ENCODE measurements at places on chromosomes 6 and 20. TPM values are rescaled to one million over a fixed set of nuclear protein-coding genes. Genes with fewer than 3 reads are reported as not detected.
A peak's percentile ranks its signal among the peaks of the same experiment; 100 is the strongest.

DNA sequence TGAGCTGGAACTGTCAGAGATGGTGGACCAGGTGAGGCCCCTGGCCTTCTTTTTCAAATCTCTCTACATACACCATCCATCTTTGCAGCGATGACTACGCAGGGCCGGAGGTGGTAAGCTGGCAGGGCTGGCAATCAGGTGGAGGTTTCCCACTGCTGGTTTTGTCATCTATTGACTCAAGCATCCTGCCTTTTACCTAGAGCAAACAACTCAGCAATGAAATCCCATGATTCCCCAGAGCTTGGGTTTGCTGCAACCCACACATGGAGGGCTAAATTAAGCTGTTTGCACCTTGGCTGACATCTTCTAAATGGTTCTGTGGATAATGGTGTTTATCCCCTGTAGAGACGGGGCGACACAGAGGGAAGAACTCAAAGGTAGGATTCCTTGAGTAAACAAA, 170.2 kb downstream of the SCP2D1 start:
- DNase-seq: no peak

- no peak for DNase-seq
Observed at GRCh38 chr6:150116200-150116800, 26.5 kb upstream of the PPP1R14C start.

GRCh38 chr6:29561091-29561490, 1.6 kb upstream of the UBD start:
- DNase-seq: no peak

GRCh38 chr6:160733050-160733646, 31.1 kb downstream of the PLG start:
- peak; percentile 49 for DNase-seq

- no peak for DNase-seq
Observed at GRCh38 chr6:106182455-106182854, 96.3 kb downstream of the PRDM1 start.

DNA sequence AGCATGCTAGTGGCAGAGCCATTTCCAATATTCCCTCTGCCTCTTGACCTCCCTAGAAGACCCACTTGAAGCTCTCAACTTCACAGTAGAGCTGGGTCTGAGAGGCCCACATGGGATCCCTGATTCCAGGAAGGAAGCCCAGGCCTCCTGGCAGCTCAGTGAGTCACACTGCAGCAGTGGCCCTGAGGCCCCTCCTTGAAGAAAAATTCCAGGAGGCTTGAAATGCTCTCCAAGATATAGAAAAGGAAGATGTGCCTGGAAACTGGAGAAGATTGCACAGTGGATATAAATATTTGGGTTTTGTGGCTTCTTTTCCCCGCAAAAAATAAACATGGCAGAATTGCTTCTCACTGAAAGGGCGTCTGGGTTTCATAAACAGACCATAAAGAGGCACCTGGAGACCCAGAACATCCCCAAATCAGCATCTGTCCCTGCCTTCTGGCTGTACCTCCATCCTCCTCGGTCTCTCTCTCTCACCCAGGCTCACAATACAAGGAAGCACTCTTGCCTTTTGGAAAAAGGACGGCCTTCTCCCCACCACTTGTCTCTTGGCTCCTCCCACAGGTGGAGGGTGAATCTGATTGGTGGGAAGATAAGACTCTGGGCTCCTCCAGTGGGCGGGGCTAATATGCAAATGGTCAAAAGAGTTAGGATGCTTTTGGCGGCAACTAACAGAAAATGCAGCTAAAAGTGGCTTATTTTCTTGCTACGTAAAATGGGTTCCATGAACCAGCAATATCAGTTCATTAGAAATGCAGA, 200.0 kb upstream of the SULF2 start:
- no peak for DNase-seq

DNA sequence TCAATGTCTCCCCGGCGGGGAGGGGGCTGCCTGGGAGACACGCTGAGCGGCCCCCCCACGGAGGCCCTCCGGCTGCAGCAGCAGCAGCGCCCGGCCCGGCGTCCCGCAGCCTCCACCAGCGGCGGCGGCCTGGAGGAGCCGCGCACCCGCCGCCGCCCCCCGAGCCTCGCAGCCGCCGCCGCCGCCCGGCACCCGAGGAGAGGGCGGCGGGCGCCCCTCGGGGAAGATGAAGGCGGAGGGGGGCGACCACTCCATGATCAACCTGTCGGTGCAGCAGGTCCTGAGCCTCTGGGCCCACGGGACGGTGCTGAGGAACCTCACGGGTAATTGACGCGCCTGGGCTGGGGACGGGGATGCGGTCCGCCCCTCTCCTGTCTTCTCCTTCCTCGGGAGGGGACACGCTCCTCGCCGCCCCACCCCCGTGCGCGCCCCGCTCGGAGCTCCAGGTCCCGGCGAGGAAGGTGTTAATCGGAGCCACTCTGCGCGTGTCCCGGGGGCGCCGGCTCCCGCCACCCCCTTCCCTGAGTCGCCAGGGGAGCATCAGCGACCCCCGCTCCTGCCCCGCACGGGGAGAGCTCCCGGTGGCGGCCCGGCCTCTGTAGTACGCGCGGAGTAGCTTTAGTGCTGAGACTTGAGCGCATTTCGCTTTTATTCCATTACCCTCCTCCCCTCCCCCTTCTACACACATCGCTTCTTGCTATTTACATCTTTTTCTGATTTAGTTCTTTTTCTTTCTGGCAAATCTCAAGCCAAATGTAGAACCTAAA, 686 bp downstream of the TMEM170B start:
- peak; percentile 21 for DNase-seq

DNA sequence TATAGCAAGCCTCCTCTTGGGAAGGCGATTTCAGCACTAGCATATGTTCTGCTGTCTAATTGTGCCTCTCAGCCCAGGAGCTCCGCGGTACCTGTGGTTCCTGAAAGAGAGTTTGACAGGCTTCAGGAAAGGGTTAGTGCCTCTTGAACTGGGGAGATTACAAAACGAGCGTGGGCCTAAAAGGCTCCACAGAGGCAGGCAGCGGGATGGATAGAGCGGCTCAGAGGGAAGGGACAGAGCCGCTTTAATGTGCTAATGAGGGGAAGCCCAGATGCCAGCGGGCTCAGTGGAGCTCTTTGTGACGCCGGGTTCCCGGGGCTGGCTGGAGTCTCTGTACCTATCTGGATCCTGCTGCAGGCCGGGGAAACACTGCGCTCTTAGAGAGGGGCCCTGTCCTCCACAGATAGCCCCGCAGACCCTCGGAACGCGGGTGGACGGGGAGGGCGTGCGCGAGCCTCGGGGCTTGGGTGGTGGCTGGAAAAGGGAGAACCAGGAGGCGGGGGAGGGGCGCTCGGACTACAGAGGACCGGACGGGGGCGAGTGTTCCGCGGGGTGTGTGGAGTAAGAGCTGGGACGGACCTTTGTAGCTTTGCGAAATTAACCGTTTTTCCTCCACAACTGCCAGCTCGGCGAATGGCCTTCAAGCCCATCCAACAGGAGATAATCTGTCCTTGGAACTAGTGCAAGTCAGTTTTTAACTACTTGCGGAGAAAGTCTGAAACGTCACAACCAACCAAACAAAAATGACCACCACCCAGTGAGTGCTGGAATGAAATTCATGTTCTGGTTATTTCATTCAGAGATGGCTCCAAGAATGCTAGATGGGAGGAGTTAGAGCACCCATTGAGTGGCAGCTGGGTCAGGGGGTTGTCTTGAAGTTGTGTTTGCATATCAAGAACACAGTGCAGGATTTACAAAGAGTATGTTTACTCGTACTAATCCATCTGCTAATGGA, 13.0 kb downstream of the SLC35F1 start:
- no peak for DNase-seq

DNA sequence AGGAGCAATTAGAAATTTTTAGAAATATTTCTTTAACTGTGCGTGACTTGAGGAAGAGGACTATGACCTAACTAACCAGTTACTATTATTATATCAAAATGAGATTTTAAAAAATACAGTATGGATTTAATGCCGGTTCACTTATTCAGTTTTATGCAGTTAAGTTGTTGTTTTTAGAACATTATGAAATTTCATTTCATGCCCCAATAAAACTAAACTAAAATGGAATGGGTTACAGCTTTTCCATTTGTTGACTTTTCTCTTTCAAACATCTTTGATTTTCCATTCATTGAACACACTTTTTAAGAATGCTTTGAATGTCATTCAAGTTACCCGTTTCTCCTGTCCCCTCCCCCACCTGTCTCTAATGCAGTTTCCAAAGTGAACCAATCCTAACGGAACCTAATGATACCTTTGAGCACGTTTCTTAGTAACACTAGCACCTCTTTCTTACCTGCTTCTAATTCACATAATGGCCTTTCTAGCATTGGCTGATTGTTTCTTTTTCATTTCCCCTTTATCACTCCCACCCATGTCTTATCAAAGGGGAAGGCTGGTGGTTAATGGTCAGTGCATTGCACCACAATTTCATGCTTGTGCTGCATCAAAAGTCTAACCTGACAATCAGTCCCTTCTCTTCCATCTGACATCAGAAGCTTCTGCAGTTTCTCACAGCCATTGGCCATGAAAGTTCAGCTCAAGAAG, 262.2 kb upstream of the TAB2 start:
- DNase-seq: no peak

DNA sequence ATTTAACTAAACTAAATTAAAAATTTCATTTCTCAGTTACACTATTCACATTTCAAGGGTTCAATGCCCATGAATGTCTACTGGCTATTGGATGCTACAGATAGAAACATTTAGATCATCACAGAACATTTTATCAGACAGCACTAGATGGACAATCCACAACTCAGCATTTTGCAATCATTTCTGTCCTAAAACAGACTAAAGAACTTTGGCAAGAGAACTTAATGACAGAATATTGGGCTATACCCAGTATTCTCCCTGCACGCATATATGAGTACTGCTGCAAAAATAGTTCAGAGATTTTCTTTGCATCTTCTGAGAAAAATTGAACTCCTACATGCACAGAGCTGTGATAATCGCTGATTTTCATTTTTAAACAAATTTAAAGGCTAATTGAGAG, 36.1 kb upstream of the FBXO30 start:
- no peak for DNase-seq

The FGD2 gene
- total RNA-seq: 2.1 TPM

The GPR63 gene
- 2.8 TPM for total RNA-seq
